ENCODE measurements at places on chromosomes 4 and X.

DNA sequence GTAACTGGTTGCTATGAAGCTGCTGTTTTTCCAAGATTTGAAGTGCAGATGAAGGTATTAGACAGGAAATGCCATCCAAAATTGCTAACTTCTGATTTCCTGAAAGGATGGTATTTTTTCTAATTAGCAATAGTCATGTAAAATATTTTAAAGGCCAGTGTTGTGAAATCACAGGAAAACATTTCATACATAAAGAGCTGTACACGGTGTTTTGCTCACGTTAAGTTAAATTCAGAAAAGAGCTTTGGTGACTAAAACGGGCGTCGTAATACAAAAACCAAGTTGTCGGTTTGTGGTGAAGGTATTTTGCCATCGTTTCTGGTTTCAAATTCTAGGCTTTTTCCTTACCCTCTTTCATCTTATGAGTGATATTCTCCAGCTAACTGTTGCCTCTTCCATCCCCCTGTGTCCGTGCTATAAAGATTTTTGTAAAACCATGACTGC, 39.8 kb downstream of the AFF1 start:
- no peak for DNase-seq

DNA sequence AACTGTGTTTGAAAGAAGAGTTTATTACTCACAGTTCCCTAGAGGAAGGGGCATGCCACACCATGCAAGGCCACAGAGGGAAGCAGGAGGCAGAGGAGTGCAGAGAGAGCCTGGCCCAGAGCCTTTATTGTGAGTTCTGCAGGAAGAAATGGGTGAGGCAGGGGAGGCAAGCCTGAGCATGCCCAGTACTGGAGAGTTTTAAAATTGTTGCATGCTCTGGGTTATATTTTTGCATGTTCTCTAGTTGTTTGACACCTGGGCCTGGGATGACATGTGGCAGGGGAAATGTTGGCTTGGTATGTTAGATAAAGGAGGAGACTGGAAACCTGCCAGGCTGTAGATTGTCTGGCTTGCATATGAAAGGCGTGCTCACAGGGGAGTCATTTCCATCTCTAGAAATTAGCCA, 19.7 kb upstream of the CRMP1 start:
- DNase-seq: no peak

DNA sequence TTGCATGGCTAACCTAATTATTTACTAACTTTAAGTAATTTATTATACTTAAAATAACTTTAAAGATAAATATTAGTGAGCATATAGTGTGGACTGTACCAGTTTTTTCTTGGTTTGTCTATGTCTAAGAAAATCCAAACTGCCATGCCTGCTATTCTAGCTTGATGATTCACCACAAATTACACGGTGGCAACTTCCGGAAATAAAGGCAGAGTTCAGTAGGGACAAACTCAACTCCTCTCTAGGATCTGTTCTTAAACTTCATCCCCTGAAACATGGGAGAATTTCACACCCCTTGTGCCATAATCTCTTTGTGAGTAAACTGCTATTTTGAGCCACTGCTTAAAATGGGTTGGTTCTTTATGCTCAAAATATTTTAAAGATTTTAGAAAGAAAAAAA, 213.6 kb upstream of the NRK start:
- no peak for DNase-seq

GRCh38 chr4:82899374-82900065, 1.0 kb upstream of the THAP9 start:
- DNase-seq: no peak

DNA sequence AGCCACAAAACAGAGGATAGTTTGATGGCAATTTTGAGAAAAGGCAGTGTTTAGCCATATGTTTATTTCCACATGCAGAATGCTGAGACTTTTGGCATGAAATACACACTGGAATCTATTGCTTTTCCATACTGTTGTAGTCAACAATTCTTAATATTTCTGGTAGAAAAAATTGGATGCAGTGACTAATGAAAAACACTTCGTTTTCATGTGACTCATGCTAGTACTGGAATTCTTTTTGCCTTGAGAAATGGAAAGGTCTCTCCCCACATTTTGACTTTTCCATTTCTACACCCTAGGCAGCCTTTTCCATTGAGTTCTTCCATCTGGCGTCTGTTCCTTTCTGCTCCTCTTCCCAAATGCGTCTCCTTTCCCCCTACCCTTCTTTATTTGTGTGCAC, 425.2 kb upstream of the FTHL17 start:
- DNase-seq: no peak

GRCh38 chrX:54950730-54951375, 30.2 kb downstream of the TRO start:
- DNase-seq: no peak

DNA sequence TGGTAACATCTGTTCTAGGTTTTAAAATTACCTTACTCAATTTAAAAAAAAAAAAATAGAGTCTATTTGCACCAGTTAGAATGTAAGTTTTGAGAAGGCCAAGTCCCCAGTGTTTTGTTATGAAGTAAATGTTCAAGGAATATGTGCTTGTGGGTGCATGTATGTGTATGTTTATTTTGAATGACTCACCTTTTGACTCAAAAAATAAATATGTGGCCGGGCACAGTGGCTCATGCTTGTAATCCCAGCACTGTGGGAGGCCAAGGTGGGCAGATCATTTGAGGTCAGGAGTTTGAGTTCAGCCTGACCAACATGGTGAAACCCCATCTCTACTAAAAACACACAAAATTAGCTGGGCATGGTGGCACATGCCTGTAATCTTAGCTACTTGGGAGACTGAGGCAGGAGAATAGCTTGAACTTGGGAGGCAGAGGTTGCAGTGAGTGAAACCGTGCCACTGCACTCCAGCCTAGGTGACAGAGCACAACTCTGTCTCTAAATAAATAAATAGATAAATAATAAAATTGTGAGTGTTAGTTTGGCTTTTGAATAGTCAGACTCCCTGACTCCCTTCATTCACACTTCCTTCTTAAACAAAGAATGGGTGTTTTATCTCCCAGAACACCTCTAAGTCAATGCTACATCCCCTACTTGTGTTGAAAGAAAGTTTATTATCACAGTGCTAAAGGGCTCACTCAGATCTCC, 511.3 kb upstream of the PCDH7 start:
- peak; percentile 13 for DNase-seq

- DNase-seq: no peak
These were observed 348.7 kb upstream of the HAND2 start for GRCh38 chr4:173878701-173879100.

DNA sequence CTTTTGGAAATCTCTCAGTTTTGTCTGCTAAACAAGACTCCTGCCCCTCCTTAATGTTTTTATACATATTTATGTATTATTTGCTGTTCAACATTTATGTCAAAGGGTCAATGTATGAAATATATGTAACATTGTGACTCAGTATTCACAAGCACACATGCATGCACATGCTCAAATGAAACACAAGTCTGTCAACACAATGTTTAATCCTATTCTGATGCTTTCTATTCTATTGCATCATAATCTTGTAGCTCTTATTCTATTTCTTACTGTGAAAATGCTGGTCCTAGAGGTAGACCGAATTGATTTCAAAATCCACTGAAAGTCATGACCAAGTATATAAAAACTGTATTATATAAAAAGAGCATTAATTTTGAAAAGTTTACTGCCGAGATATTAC, 1463.3 kb downstream of the C4orf33 start:
- DNase-seq: no peak

DNA sequence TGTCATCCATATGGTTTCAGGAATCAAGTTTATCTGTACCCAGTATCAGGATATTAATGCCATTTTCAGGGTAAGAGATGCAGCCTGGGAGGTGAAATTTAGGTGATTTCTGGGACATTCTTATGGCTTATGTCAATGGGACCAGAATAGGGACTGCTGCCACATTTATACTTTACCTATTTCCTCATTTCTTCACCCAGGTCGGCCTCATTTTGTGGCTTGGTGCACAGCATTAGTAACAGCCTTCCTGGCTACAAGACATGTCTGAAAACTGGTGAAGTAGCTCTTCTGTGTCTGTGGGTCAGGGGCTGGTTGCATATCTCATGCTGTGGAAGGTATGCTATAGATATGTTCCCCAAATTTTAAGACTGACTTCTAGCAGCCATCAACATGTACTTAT, 284.8 kb downstream of the AFF2 start:
- no peak for DNase-seq

- DNase-seq: no peak
These were observed 7.8 kb upstream of the CLOCK start for GRCh38 chr4:55554453-55555030.

DNA sequence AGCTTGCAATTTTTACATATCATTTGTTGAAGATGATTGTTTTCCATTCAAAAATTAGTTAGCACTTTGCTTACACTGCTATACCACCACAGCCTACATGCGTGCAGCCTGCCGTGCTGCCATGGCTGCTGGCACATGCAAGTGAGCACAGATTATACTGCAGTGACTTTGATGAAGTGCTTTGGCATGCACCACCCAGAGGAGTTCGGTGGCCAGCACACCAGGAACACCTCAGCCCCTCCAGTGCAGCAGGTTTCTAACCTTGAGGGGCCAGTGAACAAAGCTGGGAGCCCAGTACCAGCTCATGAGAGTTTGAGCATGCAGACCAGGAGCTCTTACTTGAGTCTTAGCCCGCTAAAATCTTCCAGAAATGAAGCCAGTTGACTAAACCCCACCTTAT, 431.5 kb downstream of the DACH2 start:
- DNase-seq: no peak

Data from astrocyte of the cerebellum (primary cell).